ENCODE measurements at places on chromosomes 11 and 22.

DNA sequence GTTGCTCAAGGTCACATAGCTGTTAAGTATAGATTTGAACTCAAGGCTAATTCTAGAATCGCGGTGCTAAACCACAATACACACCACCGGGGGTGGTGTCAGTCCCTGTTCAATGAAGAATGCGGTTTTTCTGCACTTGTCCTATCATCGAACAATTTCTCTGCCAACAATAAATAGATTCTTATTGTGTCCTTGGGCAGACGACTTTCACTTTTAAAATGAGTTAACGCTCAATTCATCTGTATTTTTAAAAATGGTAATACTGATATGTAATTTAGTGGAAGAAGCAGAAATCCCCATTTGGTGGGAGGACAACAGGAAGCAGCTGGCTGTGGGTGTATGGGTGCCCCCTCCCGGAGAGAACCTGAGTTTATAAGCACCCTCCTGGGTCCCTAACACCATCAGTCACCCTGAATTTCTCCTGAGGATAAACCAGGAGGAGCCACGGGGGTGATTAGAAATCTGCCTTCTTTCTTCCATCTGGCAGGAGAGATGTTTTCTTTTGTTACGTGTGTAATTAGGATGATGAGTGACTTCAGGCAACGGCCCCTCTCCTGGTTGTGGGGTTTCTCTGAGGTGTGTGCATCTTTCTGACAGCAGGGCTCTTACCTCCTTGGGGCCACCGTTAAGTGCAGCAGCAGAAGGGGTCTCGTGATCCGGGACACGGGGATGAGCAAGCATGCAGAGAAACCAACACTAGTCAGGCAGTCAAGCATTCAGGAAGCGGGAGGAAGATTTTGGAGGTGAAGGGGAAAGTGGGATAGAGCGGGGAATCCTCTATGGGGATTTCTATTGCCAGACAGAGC is 87.7 kb downstream of the GRAMD1B start:
- DNase-seq: no peak

GRCh38 chr11:60703374-60703773 is 4.0 kb downstream of the MS4A8 start:
- DNase-seq: no peak

DNA sequence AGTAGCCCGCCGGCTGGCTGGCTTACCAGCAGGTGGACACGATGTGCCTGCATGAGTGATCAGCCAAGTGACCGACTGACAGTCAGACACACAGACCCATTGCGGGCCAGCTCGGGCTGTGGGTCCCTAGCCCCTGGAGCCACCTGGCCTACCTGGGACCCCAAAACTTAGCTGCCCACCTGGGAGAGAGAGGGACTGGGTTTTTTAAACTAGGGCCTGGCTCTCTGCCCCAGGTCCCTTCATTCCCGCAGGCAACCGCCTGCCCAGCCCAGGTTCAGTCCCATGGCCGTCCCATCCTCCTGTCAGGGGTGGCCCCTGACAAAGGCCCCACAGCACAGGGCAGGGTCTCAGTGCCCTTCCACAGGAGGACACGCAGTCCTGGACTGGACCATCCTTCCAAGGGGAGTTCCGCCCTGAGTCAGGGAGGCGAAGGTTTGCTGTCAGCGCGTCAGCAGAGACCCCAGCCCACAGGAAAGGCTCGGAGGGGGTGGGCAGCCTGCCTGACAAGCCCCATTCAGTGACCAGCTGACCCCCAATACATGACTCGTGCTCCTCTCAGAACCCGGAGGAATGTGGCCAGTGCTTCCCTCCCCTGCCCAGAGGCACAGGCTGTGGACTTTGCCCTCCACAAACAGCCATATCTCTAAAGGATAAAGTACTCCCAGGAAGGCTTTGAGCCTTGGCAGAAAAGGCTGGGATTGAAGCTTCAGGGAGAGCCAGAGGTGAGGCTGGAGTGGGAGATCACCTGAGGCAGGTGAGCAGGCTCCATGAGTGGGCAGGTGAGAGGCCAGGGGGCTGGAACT is 8.4 kb downstream of the SLCO2B1 start:
- no peak for DNase-seq

DNA sequence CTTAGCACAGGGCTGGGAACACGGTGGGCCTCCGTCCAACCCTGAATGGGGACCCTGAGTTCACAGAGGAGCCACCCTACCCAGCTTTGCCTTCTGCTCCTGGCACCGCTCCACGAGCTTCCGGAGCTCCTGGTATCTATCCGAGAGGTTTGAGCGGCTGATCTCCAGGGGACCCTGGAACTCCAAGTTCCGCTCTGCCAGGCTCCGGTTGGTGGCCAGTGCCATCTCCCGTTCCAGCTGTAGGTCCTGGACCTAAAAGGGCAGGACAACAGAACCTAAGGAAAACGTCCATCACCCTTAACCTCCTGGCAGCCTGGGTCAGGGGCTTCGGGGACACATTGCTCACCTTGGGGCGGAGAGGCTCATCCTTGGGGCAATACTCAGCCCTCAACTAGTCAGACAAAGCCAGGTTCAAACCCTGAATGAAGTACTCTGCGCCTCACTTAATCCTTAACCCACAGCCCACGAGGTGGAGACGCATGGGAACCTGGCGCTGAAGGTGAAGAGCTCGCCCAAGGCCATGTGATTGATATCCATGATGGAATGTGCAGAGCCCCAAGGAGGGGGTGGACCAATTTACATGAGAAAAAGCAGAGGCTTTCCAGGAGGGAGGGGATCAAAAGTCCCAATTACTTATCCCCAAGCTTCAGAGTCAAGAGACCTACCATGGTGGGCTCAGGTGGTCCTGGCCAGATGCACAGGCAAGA is 27.1 kb downstream of the VPS37C start:
- no peak for DNase-seq

DNA sequence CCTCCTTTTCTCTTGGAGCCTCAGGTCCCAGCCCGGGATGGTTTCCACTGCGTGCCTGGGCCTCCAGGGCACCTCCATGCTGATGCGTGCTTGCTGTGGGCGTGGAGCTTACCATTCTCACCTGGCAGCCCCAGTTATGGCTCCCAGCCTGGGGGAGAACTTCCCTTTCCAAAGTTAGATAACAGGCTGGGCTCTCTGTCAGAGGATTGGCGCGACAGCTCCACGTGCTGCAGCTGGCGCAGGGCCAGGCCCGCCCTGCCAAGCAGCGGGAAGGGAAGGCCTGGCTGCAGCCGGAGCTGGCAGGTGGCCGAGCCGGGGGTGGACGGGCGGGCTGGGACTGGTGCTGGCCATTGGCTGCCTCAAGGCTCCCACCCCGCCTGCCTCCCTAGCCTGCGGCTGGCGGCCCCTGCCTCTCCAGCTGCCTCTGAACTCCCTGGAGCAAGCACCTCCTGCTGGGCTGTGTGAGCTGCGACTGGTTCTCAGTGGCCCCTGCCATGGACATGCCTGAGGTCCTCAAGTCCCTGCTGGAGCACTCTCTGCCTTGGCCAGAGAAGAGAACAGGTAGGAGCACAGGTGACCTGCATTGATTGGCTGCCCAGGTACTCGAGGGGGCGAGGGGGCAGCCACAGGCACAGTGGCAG is 14.6 kb upstream of the TEF start:
- DNase-seq: no peak

DNA sequence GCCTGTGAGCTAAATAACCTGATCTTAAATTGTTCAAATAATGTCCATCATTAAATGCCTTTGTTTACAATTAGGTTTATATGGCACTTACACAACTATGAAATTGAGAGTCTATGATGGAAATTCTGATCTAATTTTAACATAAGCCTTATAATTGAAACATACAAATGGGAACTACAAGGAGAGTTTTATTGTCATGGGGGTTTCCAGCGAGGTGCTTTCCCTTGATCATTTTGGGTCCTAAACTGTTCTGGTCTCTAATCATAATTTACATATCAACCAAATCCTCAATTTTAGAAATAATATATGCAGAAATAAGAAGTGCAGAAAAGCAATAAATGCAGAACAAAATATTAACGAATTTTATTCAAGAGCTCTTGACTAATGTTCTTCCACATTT is 44.9 kb downstream of the RRAS2 start:
- no peak for DNase-seq

DNA sequence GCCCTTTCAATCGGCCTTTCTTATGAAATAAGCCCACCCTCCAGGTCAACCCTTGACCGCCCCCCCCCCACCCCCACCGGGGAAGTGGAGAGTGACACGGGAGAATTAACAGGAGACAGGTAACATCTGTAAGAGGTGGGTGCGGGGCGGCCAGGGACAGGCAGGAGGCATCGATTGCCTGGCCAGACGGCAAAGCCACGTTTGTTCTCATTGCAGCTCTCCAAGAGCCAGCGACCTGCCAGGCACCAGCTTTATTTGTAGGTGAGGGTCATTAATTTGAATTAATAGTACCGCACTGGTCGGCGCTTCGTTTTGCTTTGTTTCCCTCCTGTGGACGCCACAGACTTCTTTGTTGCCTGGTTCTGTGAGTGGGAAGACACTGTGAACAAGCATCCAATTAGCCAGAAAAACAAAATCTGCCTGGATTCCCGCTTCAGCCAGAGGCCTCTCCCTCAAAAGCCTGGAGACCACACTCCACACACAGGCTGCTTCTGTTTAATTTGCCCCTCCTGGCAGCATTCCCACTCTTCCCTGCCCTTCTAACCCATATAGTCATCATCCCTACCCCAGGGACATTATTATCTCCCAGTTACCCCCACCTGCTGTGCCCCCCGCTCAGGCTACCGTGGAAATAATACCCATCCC is 104.5 kb upstream of the OPCML start:
- no peak for DNase-seq

DNA sequence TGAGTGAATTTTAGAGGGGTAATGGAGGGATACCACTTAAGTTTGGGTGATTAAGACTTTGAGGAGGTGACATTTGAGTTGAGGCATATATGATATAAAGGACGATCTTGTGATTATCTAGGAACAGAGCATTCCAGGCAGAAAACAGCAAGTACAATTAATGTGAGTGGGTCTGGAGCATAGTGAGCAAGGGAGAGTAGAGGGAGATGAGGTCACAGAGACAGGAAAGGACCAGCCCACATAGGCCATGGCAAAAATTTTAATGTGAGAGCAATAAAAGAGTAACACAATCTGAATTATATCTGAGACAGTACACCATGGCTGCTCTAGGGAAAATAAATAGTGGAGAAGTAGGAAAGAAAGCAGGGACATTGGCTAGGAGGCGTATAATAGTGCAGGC is 14.5 kb upstream of the HSPA8 start:
- DNase-seq: no peak

GRCh38 chr11:116275635-116276034 is 497.2 kb downstream of the BUD13 start:
- no peak for DNase-seq

GRCh38 chr22:24156141-24156912 is 25.0 kb upstream of the SUSD2 start:
- DNase-seq: no peak

DNA sequence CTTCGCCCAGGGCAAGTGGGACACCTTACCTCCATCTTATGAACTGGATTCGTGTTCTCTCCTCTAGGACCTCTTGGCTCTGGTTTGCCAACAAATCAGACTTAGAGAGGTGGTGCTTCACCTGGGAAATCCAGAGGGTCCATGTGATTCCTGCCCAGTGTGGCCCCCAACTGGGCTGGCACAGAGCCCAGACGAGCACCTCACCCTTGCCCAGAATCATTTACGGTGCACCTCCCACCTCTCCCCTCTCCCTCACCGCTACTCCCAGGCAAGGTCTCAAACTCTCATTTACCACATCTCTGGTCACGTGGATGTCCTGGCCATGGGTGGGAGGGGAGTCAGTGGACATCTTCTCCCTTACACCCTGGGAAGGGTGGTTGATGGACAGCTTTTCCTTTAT is 1.1 kb downstream of the SPATA19 start:
- no peak for DNase-seq

- DNase-seq: no peak
Observed at GRCh38 chr11:119441898-119442243, 18.9 kb upstream of the THY1 start.

DNA sequence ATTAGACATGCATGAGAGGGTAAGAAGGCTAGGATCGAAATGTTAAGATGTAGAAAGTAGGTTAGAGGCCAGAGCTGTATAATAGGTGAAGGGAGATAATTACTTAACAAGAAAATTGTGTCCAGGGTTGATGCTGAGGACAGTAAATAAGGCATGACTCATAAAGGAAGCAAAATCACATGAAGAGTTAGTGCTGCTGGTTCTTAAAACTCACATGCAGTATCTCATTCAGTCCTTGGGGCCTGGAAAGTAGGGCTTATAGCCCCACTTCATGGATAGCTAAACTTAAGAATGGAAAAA is 130.2 kb downstream of the NCAM1 start:
- DNase-seq: no peak

DNA sequence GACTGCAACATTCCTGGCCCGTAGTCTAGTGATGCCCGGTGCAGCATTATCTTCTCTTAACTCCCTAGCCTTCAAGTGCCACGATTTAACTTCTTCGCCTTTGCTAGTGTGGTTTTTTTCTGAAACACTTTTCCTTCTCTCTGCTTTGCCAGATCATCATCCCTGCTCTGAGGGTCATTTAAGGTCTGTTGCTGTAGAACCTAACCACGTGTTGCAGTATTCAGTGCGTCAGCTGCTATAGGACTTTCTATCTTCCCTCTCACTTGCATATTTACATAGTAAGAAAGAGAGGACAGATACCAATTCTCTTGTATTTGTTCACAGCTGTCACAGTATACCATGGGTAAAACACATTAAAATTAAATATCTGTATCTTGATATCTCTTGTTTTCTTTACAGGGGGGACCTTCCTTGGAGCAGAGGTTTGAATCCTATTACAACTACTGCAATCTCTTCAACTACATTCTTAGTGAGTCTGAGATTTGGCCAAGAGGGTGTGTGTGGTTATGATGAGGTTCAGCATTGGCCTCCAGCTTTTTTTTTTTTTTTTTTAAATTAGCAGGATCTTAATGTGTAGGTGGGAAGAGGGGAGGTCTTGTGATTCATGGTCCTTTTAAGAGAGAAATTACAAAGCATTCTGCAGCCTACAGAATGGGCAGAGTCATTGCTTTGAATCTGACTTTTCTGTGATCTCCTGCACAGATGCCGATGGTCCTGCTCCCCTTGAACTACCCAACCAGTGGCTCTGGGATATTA is 13.5 kb downstream of the EIF3L start:
- no peak for DNase-seq

DNA sequence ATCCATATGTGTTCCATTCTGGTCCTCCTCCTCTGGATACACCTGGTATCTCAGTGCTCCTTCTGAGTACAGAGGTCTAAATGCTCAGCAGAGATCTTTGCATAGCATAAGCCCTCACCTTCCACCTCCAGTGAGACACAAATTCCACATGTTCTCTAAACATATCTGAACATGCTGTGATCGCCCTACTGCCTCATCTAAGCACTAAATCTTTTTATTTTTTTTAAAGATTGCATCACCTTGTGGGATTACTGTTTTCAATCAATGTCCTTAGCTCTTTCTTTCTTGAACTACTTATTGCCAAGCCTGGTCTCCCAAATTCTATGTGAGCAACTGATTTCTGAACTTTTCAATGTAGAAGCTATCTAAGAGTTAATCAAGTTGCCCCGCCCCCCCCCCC is 113.4 kb downstream of the TRPC6 start:
- no peak for DNase-seq

GRCh38 chr11:67405196-67405567 is 1.3 kb downstream of the TBC1D10C start:
- DNase-seq: no peak
